ENCODE measurements at places on chromosomes 1 and 21.

GRCh38 chr1:154353460-154353904 lies 28.2 kb downstream of the ATP8B2 start:
- no peak for DNase-seq

GRCh38 chr1:153520818-153521476 lies 14.8 kb downstream of the S100A6 start:
- DNase-seq = no peak

DNA sequence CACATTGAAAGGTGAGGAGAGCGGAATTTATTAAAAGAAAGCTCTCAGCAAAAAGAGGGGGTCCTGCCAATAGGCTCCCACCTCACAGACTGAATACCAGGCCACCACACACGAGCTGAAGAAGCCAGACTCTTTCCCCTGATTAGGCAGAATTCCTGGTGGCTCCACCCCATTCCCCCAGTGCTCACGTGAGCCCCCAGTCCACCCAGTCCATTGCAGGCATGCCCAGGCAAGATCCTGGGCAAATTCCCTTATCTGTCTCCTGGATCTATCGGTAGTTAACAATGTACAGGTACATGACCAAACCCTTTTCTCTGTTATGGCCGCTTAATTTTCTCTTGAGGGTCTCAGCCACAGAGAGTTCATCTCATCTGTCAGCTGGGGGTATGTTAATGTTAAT lies 54.6 kb upstream of the BTG3 start:
- no peak for DNase-seq

GRCh38 chr1:119330466-119331189 lies 38.0 kb upstream of the HAO2 start:
- no peak for DNase-seq

- DNase-seq = no peak
Measured at GRCh38 chr1:243946946-243947345, 96.9 kb upstream of the AKT3 start.

DNA sequence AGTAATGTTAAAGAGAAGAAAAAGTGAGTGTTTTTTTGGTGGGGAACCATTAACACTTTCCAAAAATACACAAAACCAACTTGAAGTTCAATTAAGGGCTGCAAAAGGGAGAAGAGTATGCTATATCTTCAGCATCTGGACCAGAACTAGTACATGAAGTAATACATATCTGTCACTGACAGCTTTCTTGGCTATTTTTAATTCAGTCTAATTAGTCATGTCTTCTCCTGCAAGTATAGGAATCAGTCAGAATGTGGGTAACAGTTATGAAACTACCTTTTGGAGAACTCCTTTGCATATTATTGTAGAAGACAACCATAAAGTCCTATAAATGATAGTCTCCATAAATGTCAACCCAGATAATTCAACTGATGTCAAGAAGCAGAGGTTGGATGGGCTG lies 901.2 kb downstream of the TTLL7 start:
- no peak for DNase-seq

- no peak for DNase-seq
Measured at GRCh38 chr1:228740543-228741317, 5.5 kb downstream of the RHOU start.

DNA sequence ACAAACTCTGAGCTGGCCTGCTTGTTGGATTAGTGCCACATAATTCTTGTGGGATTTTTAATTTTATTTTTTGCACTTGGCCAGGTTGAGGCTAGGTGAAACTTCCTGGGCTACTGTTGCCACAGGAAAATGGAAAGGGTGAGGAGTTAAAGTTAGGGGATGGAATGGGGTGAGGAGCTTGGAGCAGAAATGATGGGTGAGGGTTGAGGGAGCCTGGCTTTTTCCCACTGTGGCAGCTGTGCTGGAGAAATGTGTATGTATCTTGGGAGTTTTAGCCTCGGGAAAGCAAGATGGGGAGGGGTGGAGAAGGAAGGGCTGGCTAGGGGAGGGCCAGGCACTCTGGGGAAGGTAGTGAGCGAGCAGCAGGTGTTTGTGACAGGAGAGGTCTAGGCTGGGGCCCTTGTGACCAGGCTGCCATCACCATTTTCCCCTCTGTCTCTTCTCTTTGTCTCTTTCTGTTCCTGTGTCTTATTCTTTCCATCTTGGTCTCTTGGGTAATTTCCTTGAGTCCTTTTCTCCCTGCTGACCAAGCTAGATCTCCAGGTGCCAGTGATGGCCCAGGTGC lies 2.0 kb downstream of the ZNF687 start:
- DNase-seq = no peak

DNA sequence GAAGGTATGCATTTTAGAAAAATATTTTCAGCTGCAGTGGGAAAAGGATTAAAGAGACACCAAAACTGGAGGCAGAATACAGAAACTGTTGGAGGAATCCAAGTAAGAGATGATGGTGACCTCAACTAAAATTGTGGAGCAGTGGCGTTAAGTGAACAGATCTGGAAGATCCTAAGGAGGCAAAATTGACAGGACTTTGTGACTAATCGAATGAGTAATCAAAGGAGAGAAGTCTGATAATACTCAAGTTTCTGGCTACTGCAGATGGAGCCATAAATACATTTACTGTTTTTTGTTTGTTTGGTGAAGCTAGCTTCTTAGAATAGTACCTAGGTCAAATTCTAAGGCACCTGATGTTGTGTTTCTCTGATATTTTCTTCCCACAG lies 3.1 kb downstream of the CTBS start:
- DNase-seq = no peak

DNA sequence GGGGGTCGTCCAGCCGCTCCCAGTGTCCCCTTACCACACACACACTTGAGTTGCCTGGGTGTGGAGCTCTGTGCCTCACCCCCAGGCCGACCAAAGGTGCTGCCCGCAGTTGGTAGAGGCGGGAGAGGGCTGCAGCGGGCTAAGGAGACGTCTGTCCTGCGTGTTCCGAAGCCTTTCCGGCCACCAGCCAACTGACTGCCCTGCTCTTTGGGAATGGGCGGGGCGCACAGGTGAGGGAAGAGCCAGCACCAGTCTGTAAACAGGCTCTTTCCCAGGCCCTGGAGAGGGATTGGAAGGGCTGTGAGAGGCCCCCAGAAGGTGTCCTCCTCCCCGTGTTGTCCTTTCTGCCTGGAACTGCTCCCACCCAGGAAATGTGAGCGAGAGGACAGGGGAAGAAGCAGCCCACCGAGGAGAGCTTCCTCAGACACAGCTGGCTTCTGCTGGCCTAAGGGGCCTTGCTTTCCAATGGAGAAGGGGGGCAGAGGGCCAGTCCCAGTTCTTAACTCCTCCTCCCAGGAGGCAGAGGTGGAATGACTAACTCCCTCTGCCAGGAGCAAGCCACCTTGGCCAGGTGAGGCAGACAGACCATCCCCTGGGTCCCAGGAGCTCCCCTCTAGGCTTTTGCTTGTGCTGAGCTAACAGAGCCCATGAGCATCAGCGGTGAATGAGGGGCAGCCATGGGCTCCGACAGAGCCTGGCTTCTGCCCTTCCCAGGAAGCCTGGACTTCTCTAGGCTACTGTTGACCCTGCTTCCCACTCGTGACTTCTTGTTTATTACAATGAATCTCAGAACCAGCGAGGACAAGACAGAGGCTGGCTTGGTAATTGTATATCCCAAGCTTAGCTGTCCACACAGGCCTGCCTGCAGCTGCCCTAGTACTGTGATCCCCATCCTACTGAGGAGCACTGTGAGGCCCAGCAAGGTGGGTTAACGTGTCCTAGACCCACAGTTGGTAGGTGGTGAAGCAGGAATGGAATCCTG lies 158.1 kb upstream of the COA6 start:
- DNase-seq = no peak

GRCh38 chr1:25503551-25504426 lies 39.6 kb upstream of the LDLRAP1 start:
- peak; percentile 22 for DNase-seq

- DNase-seq = no peak
Measured at GRCh38 chr1:8205771-8206170, 112.1 kb upstream of the SLC45A1 start.

- no peak for DNase-seq
Measured at GRCh38 chr21:14522736-14523135, 23.4 kb downstream of the SAMSN1 start.

DNA sequence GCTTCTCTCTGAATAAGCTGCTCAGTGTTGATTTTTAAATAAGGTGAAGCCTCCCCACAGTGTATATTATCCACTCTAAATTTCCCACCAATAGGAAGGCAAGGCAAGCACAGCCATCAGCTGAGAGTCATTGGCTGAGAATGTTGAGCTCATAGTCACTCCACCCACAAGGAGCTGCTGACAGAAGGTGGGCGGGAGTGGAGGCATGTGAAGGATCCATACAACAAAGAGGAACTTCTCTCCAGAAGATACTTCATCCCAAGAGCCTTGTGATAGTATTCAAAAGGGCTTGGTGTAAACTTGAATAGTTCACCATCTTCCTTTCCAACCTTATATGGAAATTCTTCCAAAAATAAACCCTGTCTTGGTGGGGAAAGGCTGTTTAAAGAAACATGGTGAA lies 42.8 kb downstream of the SAMD13 start:
- DNase-seq = no peak

DNA sequence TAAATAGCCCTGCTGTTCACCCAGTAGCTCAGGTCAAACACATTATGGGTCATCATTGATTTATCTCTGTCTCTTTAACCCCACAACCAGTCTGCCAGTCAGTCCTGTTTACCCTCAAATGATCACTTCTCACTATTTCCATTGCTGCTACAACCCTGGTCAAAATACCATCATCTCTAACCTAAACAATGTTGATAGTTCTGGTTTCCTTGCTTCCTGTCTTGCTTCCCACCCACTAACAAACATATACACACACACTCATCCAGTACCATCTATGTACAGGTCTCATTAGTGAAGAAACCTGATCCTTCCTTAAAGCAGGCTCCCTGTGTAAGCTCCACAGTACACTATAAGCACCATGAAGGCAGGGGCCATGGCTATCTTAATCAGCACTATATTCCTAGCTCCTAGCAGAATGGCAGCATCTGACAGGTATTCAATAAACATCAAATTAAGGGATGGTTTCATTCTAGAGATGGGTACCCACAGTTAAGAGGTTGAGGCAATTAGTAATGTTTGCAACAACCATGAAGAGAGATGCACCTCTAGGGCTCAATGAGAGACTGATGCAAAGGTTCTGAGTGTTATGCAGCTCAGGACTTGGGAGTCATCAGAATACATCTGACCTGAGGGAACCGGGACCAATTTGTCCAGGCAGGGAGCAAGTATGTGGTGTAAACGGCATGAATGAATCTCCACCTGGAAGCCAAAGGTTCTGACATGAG lies 10.0 kb upstream of the TGFBR3 start:
- DNase-seq = no peak

DNA sequence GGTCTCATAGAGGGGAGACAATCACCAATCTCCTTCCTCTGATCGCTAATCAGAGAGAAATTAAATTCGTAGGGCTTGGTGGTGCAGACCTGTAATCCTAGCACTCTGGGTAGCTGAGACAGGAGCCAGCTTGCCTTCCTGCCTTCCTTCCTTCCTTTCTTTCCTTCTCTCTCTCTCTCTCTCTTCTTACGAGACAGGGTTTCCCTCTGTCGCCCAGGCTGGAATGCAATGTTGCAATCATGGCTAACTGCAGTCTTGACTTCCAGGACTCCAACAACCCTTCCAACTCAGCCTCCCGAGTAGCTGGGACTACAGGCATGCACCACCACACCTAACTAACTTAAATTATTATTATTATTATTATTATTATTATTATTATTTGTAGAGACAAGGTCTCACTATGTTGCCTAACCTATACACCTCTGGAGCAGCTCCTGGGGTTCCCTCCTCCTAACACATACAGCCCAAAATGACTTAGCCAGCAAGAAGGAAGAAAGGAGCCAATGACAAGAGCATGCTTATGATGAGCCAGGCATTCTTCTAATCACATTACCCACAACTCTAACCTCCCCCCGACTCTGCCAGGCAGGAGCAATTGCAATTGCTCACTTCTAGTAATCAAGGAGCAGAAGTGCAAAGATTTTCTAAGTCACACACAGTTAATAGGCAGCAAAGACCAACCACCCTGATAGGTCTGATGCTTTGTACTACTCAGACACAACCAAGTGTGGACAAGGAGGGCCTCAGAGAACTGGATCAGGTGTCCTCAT lies 105.4 kb upstream of the F3 start:
- DNase-seq = no peak

GRCh38 chr1:222792744-222793143 lies 22.1 kb upstream of the DISP1 start:
- peak; percentile 26 for DNase-seq

GRCh38 chr1:198185759-198186158 lies 29.0 kb downstream of the NEK7 start:
- DNase-seq = no peak

DNA sequence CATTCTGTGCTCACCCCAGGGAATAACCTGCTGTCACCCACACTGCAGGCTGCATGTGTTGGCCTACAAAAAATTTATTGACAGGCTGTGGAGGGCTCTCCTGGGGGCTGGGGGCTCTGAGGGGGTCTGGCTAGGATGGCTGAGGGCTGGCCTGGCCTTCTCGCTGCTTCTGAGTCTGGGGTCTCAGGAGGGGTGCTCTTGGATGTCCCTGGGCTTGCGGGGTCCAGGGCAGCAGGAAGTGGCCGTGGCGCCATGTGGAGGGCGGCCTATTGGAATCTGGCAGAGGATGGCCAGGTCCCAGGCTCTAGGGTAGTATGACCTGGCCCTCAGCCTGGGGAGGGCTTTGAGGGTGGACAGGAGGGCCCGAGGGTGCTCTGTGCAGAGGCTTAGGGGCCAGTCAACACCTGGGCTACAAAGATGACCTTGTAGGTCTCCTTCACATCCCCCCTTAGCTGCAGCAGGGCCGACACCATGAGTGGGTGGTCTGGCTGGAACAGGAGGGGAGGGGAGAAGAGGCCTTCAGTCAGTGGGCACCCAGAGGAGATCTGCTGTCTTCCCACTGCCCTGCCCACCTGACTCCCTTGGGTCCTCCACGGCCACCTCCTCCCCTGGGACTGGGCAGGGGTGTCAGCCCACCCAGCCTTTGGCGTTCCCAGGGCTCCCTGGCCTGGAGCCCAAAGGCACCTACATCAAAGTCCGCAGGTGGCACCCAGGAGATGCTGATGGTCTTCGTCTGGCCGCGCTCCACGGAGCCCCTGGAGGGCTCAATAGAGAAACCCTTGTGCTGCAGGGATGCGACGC lies 3.0 kb upstream of the TMEM52 start:
- DNase-seq = no peak

DNA sequence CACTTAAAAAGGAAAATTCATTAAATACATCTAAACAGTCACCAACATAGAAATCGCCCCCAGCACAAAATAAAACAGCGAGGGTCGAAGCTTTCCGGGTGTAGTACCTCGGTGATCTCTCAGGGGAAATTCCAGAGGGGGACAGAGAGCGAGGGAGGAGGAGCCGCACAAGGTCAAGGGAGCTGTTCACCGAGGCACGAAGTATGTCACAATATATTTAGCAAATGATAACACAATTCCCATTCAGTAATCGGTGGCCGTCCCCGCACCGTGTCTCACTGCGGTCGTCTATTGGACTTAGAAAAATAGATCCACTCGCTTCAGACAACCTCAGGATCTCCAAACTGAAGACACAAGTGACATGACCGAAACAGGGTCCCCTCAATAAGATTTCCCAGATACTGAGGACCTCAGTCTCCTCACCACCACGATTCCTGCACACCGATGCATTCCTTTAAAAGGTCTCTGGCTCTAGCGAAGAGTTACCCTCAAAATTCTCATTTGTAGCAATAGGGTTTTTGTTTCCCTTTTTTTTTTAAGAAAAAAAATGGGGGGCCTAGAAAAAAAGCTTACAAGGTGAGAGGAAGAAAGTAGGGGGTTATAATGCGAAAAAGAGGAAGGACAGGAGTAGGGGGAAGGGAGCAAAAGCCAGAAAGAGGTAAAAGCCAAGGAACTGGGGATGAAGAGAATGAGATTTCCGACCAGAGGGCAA lies 1.1 kb downstream of the LPGAT1 start:
- DNase-seq = peak; percentile 60

Data from urothelium cell line (cell line).